GM20000 (cell line): ENCODE measurements at places on chromosomes 2 and 18.

- DNase-seq: no peak
Observed at GRCh38 chr2:172951554-172951953, 124.1 kb upstream of the MAP3K20 start.

DNA sequence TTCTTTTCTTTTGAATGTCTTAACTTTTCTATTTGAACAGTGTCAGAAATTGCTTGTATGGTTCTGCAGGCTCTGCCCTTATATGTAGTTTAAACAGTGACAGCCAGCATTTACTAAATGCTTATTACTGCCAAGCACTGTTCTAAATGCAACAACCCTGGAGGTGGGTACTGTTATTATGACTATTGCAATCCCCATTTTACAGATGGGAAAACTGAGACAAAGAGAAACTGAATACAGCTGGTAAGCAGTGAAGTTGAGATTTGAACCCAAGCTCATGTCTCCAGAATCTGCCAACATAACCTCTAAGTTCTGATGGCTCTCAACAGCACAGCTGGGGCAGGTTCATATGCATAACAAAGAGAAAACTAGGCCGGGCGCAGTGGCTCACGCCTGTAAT, 105.7 kb upstream of the GATA6 start:
- DNase-seq: no peak

- no peak for DNase-seq
Observed at GRCh38 chr2:221895366-221896121, 323.4 kb upstream of the EPHA4 start.

DNA sequence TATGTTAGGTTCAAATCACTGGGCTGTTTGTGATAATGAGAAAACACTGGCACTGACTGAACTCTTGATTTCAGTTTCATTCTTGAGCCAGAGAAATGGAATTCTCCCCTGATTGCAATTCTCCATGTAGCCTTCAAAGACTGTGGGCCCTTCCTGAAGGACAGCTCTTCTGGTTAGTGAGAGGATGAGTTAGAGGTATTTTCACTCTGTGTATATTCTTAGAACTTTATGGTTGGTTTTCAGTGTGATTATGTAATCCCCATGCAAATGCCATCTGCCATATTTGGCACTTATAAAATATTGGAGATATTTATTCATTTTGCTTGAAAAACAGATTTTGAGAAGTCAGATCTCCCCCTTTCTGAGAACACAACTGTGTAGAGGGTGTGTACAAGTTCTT, 323.7 kb downstream of the SLC4A3 start:
- no peak for DNase-seq

DNA sequence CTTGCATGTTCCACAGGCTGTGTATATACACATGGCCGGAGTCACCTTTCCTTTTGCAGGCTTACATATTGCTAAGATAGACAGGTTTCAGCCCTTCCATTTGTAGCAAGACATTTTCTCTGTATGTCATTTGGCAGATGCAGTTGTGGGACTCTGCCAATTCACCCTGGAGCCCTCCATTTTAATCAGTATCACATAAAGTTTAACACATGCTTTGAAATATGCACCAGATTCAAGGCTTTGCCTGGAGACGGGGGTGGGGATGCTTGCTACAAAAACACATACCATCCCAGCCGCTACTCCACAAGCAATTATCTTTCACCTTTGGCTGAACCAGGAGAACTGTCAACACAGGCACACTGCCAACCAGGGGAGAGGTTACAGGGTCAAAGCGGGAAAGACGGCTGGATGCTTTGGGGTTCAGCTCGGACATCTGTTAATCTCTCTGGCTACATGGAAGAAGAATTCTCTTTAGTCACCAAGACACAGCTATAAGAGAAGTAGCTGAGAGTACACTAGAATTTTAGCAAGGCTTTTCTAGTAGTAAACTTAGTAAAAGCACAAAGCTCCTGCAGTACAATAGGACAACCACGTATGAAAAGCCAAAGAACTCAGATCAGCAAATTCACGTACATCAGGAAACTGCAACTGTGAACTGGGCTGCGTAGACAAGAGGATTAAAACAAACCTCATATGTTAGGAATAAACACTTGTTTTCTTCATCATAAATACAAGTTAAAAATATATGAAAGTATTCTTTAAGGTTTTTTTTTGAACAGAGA, 130.9 kb downstream of the EXOC6B start:
- no peak for DNase-seq

DNA sequence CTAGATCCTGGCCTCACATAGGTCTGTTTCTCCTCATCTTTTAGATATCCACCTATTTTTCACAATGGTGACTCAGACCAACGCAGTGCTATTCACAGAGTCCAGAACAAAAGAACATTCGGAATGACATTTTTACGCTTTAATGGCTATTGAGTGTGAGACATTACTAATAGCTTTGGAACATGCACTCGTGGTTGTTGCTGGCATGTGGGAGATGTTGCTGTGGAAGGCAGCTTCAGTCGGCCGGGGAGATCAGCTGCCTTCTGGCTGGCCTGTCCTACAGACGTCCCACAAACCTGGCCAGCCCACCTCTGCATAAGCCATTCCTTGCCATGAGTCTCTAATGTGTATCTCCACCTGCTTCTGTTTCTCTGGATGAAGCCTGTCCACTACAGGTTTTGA, 3.4 kb downstream of the MBP start:
- DNase-seq: no peak

- no peak for DNase-seq
Observed at GRCh38 chr2:178506524-178506923, 26.3 kb downstream of the PLEKHA3 start.

DNA sequence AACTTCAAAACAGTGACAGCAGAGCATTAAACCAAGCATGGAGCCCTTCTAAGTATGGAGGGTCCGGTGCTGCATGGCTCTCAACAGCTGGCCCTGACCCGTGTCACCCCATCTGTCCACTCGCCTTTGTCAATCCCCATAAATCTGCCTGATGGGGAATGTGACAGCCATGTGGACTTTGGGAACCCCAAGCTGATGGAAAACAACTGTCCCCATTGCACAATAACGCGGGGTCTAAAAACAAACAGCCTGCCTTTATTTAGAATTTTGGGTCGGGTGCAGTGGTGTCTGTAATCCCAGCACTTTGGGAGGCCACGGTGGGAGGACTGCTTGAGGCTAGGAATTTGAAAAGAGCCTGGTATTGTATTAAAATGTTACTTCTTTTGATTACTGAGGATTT, 17.1 kb upstream of the THADA start:
- DNase-seq: no peak

DNA sequence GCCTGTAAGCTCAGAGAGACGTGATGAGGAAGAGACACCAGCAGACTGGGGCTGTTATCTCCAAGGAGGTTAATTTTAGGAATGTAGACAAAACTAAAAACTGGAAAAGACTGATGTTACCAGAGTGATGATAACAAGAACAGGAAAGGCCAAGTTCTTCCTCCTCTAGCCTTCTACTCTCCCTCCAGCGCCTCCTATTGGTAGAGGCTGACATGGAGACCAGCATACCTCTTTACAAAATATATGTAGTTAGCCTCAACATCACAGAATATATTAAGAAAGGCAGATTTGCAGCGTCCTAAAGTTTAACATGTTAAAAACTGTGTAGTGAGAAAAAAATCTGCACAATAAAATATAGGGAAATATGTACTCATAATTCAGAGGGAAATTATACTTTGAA, 66.0 kb downstream of the TCF4 start:
- DNase-seq: peak; percentile 37

DNA sequence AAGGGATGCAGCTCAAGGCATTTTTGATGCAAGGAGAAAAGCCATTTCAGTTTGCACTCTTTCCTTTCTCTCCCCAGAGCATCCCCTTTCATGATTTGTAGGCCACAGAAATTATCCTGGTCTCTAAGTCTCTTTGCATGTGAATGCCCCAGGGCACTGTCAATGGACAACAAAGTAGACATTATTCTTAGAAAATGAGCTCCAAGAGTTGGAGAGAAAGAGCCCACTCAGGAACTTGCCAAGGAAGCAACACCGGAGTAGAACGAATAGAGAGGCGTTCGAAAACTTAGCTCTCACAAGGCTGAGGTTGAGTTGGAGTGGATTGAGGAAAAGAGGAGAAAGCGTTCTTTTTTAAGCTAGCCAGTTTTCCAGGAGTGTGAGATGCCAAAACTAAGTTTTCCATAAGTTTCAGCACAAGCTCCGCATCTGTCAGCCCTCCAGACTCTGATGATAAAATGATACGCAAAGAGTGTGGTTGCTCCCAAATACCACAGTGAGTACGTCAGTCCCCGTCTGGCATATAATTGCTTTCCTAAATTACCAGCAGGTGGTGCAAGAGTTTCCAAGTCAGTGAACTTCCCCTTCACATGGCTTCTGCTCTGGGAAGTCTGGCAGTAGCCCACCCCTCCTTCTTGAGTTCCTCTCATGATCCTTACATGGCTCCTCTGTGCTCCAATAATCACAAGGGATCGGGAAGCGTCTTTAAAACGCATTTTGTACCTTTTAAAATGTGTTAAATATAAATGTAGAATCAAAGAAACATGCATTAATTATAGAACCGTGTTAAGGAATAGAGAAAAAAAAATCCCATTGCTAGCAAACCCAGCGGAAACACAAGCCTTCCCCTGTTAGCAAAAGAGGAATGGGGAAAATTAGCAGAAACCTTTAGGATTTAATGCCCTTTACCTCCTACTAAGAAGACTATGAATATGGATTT, 1060.6 kb upstream of the FANCL start:
- peak; percentile 22 for DNase-seq
